ENCODE measurements at places on chromosomes 1 and 21.

DNA sequence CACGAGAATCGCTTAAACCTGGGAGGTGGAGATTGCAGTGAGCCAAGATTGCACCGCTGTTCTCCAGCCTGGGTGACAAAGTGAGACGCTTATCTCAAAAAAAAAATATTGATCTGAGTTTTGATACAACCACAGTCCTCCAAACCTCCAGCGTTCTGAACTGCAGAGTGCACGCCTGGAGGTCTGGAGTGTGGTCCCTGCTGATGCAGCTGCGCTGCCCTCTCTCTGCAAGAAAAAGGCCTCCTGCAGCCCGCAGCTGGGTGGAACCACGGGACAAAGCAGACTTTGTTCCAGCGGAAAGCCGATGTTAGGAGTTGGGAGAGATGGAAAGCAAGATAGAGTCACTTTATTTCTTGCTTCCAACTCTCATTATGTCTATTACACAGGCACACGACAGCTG lies 144.9 kb upstream of the SOD1 start:
- no peak for DNase-seq

DNA sequence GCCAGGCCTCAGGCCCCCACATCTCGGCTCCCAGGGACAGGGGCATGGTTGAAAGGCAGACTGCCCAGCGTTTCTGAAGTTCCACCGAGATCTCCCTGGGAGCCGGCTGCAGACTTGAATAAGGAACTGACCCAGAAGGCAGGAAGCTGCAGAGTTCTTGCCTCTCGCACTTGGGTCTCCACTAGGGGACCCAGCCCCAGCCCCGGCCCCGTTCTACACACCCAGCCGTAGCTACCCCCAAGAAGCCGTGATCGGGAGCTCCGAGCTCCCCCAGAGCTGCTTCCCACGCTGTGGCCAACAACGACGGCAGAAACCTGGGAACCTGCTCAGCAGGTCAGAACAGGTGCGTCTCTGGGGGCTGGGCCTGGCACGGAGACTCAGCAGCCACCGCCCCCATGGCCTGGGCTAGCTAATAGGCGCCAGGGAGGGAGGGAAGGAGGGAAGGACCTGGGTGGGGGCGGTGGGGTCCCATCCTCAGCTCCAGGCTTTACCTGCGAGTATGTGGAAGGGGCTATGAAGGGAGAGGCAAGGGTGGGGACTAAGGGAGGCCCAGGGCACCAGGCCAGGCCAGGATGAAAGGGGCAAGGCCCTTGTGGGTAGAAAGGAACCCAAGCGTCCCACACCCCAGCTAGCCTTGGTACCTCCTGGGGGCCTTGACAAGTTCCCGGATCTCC lies at the start of gene NECTIN4:
TSS of gene NECTIN4 (minus strand) at position 308 of the 674 bp plus-strand sequence. CDS start at position 46, 262 bp downstream.
- no peak for DNase-seq

- no peak for DNase-seq
Observed at GRCh38 chr21:14554948-14555347, 8.8 kb upstream of the SAMSN1 start.

DNA sequence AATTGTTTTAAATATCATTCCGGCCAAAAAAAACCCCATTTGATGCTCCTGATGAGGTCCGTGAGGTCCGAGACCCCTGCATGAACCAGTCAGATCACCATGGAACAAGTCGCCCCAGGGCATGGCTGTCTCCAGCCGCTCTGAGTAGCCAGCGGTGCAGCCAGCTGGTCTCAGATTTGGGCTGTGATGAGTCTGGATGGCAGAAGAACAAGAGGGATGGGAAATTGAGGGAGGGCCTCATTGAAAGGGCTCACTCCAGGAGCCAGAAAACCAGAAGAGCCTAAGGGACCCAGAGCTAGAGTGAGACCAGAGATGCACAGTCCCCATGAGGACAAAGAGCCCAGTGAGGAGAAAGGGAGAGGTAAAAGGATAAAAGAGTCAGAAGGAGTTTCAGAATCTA lies 174.0 kb downstream of the TOMM20 start:
- DNase-seq: no peak

DNA sequence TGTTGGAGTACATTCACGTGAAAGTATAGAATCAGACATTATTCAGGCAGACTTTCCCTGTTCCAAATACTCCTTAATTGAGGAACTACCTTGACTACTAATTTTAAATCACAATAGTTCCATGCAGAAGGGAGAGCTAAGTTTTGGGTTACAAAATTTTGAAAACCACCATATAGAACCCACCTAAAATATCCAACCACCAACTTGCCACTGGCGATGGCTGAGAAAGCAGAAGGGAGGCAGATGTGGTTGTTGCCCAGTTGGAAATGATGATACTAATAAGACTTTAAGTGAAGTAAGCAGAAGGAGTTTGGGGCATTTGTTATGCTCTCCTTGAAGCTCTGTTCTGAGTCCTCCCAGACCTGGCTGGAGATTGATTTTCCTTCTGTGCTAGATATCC lies 190.7 kb downstream of the HLX start:
- DNase-seq: no peak

GRCh38 chr1:209956116-209956515 lies 18.1 kb downstream of the SYT14 start:
- no peak for DNase-seq

DNA sequence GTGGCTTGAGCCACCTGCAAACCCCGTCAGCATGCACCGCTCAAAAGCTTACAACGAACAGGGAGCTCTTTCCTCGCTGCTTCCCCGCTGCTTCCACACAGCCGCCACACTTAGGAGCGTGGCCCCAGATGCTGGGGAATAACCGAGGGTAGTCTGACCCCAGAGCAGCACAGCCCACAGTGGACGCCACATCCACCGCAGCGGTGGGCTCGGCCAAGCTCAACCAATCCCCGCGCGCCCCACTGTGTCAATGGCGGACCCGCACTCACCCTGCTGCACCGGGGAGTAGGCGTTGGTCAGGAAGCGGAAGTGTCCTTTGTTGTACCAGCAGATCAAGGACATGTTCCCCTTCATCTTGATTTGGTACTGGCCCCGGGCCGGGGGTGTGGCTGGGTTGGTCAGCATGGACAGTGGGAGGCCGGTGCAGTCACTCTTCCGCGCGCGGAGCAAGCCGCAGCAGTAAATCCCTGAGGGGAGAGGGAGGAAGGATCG lies 93.5 kb downstream of the PGBD5 start:
- DNase-seq: no peak

DNA sequence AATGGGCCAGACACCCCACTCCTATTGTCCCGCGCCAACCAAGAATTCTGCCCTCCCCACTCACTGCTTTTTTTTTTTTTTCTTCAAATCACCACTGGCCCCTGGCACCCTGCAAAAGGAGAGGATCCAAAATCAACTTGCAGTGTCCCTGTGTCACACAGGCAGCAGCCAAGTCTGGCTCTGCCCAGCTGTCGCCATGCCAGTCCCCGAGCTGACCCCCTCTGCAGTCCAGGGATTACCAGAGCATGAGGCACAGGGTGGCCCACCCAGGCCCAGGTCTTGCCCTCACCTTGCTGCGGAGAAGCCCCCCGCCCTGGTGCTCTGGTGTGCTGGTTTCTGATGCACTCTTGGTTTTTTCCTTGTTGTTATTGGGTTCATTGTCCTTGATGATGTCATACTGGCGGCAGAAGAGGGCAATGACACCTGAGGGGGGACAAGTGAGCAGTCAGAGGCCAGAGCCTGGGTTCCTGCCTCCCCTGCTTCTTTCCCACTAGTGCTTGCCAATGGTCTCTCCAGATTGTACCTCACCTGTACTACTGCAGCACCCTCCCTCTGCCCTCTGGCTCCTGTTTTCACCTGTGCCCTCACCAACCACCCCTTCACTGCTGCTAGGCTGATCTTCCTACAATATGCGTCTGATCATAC lies 6.2 kb downstream of the FNDC5 start:
- no peak for DNase-seq

DNA sequence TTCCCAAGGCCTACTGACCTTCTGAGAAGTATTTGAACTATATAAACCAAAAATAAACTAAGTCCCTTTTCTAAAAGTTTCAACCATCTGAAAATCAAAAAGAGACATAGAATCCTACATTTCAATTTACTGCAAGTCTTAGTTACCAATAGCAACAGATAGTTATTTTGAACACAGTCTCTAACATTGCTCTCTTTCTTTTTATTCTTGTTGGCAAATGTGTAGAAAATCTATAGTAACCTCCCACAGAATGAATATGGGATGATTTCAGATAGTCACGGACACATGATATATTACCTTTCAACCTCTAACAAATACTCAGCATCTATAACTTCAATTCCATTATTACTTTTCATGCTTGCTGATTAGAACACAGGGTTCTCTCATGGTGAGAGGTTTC lies 68.9 kb upstream of the RAB3GAP2 start:
- no peak for DNase-seq

- DNase-seq: no peak
Observed at GRCh38 chr1:215018555-215018954, 64.0 kb upstream of the KCNK2 start.

DNA sequence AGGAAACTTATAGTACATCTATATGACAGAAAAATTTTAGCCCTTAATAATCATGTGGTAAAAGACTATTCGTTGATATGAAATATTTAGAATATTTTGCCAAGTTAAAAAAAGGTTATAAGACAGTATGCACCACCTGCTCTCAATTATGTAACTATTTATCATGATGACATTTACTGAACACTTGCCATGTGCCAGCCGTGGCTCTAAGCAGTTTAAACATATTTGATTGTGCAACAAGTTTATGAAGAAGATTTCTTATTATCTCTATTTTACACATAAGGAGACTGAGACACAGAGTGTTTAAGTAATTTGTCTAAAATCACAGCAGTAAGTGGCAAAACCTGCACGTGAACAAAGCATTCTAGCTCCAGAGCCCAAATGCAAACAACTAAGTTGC lies 199.3 kb upstream of the JUN start:
- DNase-seq: no peak

GRCh38 chr21:43208561-43209332 lies 39.9 kb downstream of the CRYAA start:
- DNase-seq: no peak

GRCh38 chr1:164618202-164618564 lies 59.2 kb downstream of the PBX1 start:
- no peak for DNase-seq

- peak; percentile 60 for DNase-seq
Observed at GRCh38 chr1:36650200-36651065, 167.7 kb upstream of the CSF3R start.

- DNase-seq: peak; percentile 70
Observed at GRCh38 chr1:175267716-175268416, 75.3 kb upstream of the KIAA0040 start.

DNA sequence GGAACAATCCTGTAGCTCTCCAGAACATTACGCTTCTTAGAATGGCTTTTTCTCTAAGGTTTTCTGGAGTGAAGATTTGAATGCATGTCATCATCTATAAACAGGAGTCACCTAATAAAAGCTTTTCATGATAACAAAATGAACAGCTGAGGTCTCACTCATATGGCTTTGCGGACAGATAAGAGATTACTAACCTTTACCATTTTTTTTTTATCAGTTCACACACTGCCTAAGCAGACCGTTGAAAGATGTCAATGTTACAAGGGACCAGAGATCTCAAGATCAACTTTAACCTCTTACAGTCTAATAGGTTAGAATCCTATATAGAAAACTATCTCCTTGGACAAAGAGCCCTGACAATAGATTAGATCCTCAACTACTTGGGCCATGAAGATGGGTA lies 41.4 kb downstream of the SCMH1 start:
- no peak for DNase-seq

- no peak for DNase-seq
Observed at GRCh38 chr1:3746389-3746829, 5.8 kb upstream of the CCDC27 start.

DNA sequence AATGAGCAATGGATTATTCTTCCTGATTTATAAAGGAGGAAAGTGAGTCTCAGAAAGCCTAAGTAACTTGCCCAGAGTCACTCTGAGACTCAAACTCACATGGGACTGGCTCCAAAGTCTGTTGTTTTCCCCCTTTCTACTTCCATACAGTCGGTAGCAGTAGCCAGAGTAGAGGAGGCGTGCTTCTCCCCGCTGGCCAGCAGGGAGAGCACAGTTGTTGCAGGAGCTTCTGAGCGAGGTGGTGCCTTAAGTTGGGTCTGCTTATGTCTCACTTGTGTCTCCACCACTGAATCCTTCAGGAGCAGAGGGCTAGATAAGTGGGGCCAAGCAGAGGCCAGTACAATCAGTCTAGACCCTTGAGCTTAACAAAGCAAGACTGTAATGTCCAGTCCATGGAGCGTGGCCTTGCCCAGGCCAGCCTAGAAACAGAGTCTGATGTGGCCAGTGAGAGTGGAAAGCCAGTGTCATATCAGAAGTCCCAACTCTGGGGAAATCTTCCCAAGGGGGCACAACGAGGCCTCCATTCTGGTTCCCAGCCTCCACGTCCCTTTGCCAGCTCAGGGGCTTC lies 181.9 kb downstream of the ZSCAN20 start:
- no peak for DNase-seq

- no peak for DNase-seq
Observed at GRCh38 chr21:45864436-45864835, 117.1 kb upstream of the COL6A1 start.

GRCh38 chr21:34129901-34130715 lies 56.7 kb downstream of the MRPS6 start:
- no peak for DNase-seq

DNA sequence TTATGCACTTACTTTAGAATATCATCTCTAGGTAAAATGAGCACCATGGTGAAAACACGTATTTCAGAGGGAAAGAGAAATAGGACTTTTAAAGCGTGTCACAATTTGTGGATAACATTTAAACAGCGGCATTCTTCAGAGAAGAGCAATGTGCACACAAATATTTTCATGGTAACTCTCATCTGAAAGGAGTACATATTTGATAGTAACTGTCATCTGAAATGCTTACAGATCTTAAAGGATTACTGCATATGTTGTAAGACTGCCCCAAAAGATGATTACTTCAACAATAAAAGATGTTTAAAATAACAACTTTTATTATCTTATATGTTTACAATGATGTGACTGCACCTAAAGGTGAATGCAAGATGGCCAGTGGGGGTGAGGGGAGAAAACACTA lies 408.8 kb downstream of the PLA2G4A start:
- no peak for DNase-seq

- no peak for DNase-seq
Observed at GRCh38 chr1:110008971-110009565, 24.5 kb downstream of the AHCYL1 start.

DNA sequence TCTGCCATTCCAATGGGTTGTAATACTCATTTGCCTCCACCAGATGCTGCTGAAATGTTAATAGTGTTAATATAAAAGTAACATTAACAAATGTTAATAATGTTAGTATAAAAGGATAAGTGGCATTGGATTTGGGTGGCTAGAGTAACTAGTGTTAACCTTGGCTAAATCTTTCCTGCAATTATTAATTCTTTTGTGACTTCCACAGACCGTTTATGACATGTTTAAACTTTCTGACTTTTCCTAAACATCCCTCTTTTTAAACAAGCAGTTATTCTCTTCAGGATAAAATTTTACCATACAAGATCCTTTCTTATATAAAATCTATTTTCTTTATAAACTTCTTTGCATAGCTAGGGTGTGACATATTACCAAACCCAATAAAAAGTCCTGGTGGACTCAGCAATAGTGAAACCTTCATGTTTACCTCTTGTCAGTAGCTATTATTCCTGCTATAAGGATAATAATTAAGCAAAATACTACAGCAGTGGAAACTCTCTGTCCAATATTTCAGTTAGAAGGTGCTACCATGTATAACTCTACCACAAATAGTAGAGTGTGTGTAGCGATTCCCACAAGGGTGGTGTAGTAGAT lies 41.5 kb downstream of the CCDC30 start:
- no peak for DNase-seq
